Activated CD8-positive, alpha-beta memory T cell treated with anti-CD3 and anti-CD28 coated beads for 1 hour (primary cell): ENCODE measurements at places on chromosomes 5 and 9.

GRCh38 chr9:133440874-133441273 lies 18.7 kb downstream of the ADAMTS13 start:
- no peak for DNase-seq

DNA sequence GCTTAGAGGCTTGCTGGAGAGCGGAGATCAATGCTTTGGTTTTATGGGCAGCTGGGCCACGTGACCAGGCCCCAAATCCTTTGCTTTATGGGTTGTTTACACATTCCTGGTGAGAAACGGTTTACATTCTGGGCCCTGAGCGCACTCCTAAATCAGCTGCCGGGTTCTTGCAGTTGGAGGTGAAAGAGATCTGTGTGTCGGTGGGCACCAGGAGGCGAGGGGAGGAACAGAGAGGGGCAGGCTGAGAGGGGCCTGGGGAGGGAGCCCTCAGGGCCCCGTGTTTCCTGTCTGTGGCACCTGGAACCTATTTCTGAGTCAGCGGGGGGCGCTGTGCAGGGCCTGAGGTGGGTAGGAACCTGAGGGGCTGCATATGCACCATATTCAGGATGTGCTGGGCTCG lies 63.5 kb upstream of the HAND1 start:
- DNase-seq: no peak

GRCh38 chr5:176996780-176997179 lies 9.8 kb downstream of the UIMC1 start:
- no peak for DNase-seq

GRCh38 chr9:18698992-18699391 lies 225.0 kb downstream of the ADAMTSL1 start:
- no peak for DNase-seq

DNA sequence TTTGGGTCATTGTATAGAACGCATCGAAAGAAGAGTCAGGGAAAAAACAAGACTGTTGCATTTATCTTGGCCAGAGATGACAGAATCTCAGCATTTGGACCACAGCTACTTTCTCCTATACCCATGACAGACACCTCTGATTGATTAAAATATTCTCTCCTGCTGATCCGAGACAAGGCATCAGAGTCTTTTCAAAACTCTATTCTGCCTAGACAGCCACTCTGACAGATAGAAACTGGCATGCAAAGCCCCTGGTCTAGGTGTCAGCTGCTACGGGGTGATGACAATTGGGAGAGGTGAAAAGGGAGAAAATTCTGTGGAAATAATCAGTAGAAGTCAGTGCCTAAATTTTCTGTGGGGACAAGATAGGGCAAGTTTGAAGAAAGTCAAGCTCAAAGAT lies 152.2 kb downstream of the PIK3R1 start:
- no peak for DNase-seq

GRCh38 chr9:124270504-124271335 lies 13.0 kb downstream of the NEK6 start:
- no peak for DNase-seq

DNA sequence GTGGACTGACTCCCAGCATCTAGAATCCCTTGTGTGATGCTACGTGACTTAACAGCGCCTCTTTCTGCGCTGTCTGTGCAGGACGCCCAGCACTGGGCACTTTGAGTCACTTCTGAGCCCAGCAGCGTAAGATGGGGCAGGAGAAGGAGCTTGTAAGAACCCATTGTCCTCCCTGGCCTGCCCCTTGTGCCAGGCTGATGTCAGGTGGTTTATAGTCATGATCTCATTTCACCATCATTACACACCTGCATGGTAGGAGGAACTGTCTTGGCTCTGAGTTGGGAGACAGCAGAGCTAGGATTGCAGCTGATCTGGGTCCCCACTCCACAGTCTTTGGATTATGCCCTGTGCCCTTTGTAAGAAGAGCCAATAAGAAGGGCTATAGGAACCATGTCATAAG lies 12.2 kb downstream of the ERGIC1 start:
- DNase-seq: no peak

GRCh38 chr9:136239135-136239982 lies 6.3 kb downstream of the QSOX2 start:
- DNase-seq: no peak

DNA sequence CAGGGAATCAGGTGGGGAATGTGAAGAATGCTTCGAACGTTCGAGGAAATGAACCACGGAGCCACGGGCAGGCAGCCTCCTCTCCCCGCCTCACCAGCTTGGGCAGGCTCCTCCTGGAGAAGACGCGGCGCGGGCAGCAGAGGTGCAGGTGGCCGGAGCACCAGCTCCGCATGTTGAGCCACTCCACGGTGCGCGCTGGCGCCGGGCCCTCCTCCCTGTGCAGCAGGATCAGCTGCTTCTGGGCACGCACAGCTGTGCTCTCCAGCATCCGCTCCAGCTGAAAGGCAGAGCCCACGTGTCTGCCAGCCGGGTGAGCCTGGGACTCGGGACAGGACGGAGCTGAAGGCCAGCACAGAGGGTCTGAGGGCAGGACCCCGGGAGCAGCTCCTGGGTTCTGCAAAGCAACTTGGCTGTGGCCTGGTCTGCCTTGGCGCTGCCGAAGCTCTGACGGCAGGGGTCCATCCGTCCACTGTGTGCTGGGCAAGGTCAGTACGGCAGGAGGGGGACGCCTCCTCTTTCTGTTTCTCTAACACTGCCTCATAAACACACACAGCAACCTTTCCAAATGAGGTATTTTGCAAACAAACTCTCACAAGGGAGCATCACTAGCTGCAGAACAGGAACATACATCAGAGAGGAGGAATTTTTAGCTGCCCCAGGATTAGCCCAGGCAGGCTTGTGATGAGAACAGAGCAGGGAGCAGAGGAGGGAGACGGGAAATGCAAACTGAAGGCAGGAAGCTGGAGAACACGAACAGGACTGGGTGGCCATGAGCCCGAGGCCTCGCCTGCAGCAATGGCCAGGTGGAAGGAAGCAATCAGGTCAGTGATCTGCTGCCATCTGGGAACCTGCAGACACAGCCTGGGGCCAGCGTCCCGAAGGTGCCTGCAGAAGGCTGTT lies 20.1 kb upstream of the NSMF start:
- DNase-seq: no peak

DNA sequence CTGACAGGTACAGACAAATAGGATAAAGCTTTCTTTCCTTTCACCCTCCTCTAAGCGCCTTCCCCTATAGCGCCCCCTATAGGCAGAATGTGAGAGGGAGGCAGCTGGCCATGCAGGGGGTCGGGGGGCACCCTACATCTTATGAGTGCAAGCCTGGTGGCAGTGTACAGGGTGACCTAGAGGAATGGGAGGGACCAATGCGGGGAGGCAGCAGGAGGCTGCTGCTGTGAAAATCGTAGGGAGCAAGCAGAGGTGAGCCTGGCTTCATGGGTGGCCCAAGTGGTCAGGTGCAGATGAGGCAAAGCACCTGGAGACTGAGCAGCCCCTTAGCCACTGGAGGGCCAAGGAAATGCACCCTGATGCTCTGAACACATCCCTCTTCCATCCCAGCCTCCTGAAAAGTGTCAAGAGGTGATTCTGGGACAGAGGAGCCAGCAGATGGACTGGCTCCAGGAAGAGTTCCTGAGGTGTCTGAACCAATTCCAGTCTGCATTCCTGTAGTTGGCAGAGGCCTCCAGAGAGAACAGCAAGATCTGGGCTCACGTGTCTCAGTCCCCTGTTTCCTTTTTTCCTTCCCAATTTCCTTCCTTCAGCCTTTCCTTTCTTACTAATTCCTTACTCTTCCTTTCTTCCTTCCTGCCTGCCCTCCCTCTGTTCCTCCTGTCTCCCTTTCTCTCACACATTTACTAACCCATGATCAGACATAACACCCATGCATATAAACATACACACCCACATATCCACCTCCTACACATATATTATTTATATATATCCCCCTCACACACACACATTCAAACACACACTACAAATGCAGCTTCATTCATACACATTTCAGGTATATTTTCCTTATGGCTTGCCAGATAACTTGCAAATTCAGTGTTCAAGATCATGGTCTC lies 32.8 kb upstream of the GALNT10 start:
- no peak for DNase-seq

GRCh38 chr5:60437308-60437707 lies 262.7 kb downstream of the DEPDC1B start:
- DNase-seq: no peak

- DNase-seq: no peak
Measured at GRCh38 chr5:79842006-79842881, 148.8 kb downstream of the MTX3 start.

DNA sequence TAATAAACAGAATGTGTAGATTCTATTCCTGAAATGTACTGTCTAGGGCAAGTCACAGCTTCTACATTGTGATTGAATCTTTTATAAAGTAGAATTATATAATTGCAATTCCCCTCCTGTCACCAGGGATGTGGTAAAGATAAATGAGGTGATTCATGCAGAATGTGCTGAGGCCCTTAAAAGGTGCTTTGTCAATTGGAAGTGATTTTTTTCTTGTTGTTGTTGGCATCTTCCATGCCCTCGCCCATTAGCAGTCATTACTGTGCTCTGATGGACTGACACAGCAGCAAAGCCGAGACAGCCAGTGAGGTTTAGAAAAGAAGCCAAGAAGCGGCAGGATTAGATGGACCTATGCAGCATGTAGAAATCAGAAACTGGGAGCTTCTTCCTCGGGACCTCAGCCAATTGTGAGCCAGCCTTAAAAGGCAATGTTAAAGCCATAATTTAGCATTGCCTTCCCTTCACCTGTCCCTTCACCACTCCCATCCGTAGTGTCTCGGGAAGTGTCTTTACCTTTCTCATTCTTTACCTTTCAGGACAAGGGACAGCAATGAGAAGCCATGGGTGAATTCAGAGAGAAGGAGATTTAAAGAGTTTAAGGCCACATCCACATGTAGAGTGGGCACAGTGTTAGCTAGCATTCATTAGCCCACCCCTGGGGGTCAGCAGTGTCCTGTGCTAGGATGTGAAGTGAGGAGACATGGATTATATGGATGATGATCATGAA lies 257.8 kb downstream of the PLK2 start:
- DNase-seq: no peak

DNA sequence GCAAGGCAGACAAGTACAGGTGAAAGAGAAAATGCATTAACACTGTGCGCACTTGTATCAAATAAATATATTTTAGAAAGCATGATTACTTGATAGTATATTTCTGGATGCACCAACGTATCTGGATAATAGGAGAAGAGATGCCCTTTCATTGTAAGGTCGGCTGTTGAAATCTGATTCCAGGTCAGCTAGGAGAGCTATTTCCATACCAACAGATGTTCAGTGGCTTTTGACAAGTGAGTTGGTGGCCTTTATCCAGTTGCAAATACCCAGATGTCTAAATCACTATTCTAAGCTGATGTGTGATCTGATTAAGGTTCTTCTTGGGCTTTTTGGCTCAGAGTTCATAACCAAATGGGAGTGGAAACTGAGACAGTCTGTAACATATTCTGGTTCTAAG lies 128.2 kb upstream of the TBCA start:
- DNase-seq: no peak

DNA sequence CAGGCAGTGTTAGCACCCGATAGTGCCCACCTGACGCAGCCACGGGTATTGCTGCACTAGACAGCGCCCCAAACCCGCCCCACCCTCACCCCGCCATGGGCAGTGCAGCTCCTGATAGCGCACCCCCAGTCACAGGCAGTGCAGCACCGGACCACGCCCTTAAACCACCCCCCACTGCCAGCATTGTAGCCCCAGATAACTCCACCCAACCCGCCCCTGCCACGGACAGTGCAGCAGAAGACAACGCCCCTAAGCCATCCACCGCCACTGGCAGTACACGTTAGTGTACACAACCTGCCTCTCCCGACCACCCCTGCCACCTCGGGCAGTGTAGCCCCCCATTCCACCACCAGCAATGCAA lies 825 bp upstream of the PCAT7 start:
- no peak for DNase-seq

- no peak for DNase-seq
Measured at GRCh38 chr5:151267491-151268260, 14.7 kb downstream of the GM2A start.

DNA sequence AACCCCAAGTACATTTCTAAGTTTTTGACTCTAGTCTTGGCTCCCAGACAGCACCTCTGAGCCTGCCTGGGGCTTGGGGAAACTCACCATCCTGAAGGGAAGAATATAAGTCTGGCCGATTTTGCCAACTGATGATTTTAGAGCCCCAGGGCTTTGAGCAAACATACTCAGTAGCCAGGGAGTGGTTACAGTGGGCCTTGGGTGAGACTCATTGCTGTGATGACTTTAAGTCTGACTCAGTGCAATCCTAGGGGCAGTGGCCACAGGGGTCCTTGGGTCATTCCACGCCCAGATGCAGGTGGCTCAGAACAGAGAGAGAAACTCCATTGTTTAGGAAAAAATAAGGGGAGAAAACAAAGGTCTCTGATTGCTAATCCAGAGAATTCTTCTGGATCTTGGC lies 312.0 kb upstream of the EDIL3 start:
- DNase-seq: no peak

GRCh38 chr9:86772635-86772993 lies 174.7 kb downstream of the GAS1 start:
- DNase-seq: no peak

DNA sequence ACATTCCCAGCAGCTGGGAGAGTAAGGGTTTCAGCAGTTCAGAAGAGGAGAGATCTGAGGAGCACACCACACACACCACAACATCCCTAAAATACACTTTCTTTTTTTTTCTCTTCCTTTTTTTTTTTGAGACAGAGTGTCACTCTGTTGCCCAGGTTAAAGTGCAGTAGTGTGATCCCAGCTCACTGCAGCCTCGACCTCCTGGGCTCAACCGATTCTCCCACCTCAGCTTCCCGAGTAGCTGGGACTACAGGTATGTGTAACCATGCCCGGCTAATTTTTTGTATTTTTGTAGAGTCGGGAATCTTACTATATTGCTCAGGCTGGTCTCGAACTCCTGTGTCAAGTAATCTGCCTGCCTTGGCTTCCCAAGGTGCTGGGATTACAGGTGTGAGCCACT lies 9.7 kb upstream of the UBAP1 start:
- DNase-seq: no peak

- peak; percentile 68 for DNase-seq
Measured at GRCh38 chr9:128438343-128439109, 17.3 kb upstream of the ODF2 start.

DNA sequence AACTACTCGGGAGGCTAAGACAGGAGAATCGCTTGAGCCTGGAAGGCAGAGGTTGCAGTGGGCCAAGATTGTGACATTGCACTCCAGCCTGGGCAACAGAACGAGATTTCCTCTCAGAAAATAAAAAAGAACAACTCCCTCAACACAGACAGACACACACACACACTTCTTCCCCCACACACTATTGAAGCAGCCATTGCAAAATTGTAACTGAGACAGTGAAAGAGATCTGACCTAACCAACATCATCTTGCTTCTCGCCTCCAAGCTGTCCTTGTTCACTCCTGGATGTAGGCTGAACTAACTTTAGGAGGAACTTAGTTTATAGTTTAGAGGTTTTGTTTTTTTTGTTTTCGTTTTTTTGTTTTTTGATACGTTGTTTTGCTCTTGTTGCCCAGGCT lies 13.0 kb upstream of the PLIN2 start:
- no peak for DNase-seq

- no peak for DNase-seq
Measured at GRCh38 chr5:175418251-175418650, 25.7 kb downstream of the DRD1 start.

- DNase-seq: no peak
Measured at GRCh38 chr9:129929496-129930125, 94.4 kb downstream of the USP20 start.
